MG63 (cell line): ENCODE measurements at places on chromosomes 13 and 19. TPM values are rescaled to one million over a fixed set of nuclear protein-coding genes. Genes with fewer than 3 reads are reported as not detected.
A peak's percentile ranks its signal among the peaks of the same experiment; 100 is the strongest.

DNA sequence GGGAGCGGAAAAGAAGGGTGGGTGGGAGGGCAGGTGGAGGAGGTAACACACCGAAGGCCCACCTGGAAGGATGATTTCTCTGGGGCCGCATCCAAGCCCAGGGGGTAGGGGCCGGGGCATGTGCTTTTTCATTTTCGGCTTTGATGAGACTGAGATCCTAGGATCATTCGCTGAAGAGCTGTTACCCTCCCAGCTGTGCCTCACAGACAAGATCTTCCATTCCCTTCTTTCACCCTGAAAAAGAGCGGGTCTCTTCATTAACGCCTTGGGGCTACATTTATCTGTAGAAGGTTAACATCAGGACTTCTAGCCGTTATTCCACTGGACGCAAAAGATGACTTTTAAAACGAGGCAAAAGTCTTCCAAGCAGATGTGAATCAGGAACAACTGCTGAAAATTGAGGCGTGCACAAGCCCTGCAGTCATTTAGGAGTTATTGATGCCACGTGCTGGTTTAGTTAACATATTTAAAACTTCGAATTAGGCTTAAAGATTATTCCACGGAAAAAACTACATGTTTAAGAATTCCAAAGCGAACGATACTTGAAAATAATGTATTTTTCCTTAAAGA is 1.1 kb downstream of the LMO7 start:
- peak; percentile 16 for DNase-seq

DNA sequence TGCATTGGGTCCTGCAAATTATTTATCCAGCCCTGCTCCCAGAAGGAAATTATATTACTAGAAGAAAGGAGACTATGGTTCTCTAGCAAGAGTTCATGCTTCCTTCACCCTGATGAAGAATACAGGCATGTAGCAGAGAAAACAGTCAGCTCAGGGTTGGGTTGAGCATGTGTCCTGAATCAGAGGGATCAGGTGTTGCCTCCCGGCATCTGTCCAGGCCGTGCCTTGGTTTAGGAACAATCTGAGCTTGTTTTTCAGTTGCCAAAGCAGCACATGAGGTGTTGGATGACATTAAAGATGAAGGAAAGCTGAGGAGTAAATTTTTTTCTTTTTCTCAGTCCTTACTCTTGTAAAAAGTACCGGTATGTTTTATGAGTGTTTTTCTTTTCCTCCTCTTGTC is 62.0 kb downstream of the KL start:
- no peak for DNase-seq

DNA sequence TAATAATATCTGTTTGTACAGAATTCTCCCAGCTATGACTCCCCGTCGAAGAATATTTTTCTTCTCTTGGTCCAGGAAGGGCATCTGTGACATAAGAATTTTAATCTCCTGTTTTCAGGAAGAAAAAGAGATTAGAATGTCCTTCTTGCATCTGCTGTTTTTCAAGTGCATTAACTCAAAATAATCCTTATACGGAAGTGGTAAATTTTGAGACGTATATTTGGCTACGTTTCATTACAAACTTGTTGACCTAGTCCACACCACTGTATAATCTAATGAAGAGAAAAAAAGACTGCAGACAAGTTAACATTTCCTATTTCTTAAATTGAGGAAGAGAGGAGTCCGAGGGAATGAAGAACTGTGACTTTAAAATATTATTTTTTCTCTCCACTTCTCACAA is 959.9 kb downstream of the DIAPH3 start:
- no peak for DNase-seq

DNA sequence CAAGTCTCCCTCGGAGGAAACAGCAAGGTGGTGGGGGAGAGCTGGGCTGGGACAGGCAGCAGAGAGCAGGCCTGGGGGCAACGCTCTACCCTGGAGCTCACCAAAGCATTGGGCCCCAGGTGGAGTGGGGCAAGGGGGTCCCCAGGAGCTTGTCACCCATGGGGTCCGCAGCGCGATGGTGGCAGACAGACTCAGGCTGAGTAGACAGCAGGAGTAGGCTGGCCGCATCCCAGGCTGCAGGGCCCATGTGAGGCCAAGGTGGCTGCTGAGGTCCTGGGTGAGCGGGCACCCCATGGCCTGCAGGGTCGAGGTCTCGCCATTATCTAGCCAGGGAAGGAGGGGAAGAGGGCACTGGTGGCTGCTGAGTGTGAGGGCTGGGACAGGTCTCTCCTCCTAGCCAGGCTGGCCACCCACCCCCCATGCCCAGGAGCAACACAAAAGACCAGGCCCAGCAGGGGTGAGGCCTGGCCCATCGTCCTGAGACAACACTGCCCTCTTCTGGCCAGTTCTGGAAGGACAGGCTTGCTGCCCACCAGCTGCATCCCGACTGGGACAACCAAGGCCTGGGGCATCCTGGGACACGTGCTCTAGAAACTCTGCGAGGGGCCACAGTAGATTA is 33.1 kb downstream of the CEBPG start:
- DNase-seq = peak; percentile 56

- no peak for DNase-seq
These were observed 37.4 kb downstream of the COG6 start for GRCh38 chr13:39692660-39693438.

GRCh38 chr19:12769689-12770088 is 5.7 kb downstream of the HOOK2 start:
- DNase-seq = no peak

- peak; percentile 79 for DNase-seq
These were observed 21.0 kb upstream of the GDF15 start for GRCh38 chr19:18364826-18365528.

DNA sequence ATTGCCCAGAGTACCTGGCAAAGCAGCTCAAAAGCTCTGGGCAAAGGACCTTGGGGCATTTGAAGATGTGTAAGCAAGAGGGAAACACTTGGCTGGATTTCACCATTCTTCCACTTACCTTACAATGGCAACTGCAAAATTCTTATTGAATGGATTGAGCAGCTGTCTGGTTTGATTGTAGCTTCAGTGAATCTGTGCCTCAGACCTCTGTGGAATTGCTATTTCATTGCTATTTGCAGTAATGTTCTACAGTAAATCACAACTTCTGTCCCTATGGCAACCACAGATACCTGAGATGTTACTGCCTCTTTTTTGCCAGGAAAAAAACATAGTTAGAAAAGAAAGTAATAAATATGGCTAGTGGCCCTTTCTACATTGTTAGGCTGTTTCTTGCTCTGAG is 519.5 kb downstream of the SUCLA2 start:
- no peak for DNase-seq

- no peak for DNase-seq
These were observed 496 bp downstream of the ZNF574 start for GRCh38 chr19:42076380-42076944.

GRCh38 chr13:43089912-43090498 is 66.6 kb downstream of the DNAJC15 start:
- no peak for DNase-seq

- no peak for DNase-seq
These were observed 25.2 kb downstream of the ANKRD27 start for GRCh38 chr19:32649751-32650150.

GRCh38 chr13:31011193-31011860 is 78.9 kb downstream of the TEX26 start:
- no peak for DNase-seq

GRCh38 chr13:92947770-92948434 is 278.7 kb upstream of the GPC6 start:
- no peak for DNase-seq

- DNase-seq = no peak
These were observed 20.4 kb downstream of the PLIN4 start for GRCh38 chr19:4497770-4498389.

GRCh38 chr13:109790942-109791605 is 4.7 kb upstream of the IRS2 start:
- no peak for DNase-seq

DNA sequence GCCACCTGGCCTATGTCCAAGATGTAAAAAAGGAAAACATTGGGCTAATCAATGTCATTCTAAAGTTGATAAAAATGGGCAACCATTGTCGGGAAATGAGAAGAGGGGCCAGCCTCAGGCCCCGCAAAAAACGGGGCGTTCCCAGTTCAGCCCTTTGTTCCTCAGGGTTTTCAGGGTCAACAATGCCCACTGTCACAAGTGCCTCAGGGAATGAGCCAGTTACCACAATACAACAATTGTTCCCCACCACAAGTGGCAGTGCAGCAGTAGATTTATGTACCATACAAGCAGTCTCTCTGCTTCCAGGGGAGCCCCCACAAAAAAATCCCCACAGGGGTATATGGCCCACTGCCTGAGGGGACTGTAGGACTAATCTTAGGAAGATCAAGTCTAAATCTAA is 112.5 kb downstream of the ZNF486 start:
- DNase-seq = no peak

DNA sequence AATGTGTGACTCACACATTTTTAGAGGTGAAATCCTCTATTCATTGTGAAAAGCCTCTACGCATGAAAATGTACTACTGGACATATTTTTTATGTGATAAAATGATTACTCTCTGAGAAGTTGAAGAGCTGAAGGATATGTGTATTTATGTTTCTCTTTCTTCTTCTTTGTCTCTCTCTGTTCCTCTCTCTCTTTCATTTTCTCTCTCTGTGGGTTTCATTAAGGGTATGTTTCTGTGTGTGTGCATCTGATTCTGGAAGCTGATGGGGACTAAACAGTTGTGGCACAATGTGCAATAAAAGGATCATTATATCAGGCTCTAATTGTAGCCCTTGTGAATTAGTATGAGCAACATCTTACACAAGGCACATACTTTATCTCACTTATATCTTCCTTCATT is 867.7 kb downstream of the PCDH9 start:
- DNase-seq = no peak

DNA sequence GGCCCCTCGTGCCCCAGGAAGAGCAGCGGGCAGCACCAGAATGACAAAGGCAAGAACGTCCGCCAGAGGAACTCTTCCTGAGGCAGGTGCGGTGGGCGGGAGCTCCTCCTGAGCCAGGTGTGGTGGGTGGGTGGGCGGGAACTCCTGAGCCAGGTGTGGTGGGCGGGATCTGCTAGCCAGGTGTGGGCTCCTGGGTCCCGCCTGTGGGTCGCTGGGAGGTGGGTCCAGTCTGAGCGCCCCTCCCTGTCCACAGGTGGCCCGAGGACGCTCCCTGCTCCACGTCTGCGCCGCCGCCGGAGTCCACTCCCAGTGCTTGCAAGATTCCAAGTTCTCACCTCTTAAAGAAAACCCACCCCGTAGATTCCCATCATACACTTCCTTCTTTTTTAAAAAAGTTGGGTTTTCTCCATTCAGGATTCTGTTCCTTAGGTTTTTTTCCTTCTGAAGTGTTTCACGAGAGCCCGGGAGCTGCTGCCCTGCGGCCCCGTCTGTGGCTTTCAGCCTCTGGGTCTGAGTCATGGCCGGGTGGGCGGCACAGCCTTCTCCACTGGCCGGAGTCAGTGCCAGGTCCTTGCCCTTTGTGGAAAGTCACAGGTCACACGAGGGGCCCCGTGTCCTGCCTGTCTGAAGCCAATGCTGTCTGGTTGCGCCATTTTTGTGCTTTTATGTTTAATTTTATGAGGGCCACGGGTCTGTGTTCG is 7.0 kb upstream of the HCN2 start:
- DNase-seq = peak; percentile 46

DNA sequence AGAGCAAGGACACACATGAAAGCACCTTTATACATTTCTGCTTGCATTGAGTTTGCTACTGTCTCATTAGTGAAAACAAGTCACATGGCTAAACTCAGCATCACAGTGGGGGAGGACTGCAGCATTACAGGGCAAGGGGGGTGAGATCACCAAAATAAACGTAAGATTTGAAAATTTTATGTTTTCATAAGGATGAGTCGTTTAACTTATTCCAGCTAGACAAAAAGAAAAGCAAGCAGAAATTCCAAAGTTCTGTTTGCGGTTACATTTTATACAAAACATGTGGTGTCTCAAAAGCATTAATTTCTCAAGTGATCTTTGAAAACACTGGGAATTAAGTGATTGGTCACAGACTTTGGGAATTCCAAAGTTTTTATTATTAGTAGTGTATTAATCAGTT is 261.4 kb upstream of the RXFP2 start:
- DNase-seq = peak; percentile 17

- DNase-seq = no peak
These were observed 607 bp downstream of the PLEKHJ1 start for GRCh38 chr19:2235381-2236063.

DNA sequence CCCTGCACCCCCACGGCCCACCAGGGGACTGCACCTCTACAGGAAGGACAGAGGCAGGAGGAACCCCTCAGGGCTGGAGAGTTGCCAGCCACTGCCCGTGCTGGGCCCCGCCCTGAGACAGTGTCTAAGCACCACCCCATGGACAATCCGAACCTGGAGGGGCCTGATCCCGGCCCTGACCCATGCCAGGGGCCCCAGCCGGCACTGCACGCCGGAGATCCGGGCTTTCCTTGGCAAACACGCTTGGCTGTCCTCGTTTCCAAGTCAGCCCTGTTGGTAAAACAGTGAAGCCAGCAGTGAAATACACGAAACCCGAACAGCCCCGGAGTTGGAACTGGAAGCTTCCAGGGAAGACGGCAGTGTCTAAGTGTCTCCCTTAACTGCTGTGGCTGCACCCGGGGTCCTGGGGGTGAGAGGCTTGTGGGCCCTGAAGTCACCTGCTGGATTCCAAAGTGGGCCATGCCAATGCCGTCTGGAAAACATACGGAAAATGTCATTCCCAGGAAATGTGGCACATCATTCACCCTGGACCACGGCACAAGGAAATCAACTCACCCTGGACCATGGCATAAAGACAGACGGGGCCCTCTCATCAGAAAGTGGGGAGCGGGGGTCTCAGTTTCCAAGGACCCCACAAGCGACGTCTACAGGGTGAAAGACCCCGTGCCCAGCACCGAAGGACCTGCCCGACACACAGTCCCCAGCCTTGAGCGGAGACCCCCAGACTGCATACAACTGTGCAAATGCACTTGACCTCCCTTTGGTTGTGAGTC is 30.9 kb downstream of the RASA3 start:
- peak; percentile 27 for DNase-seq

DNA sequence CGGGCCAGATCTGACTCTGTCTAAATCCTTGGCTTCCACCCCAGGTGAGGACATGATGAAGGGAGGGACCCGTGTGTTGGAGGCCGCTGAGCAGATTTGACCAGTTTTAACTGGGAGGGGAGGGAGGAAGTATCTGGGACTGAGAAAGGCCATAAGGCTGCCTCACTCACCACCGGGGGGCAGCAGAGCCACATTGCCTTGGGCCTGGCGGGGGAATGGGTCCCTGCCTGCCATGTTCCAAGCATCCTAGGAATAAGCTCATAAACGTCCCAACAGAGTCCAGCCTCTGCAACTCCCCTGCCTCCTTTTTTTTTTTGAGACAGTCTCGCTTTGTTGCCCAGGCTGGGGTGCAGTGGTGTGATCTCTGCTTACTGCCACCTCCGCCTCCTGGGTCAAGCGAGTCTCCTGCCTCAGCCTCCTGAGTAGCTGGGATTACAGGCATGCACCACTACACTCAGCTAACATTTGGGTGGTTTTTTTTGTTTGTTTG is 15.5 kb downstream of the MAST3 start:
- peak; percentile 84 for DNase-seq

The EDDM13 gene
- total RNA-seq = not detected in 2 replicates

The PSG2 gene
- not detected in 2 replicates for total RNA-seq

The CEACAM6 gene
- total RNA-seq = not detected in 2 replicates

The ZNF229 gene
- not detected in 2 replicates for total RNA-seq

The MADCAM1 gene
- total RNA-seq = not detected in 2 replicates

The NLRP4 gene
- not detected in 2 replicates for total RNA-seq

The CEACAM16 gene
- total RNA-seq = 0.92 TPM in 1 of 2 replicates, not detected in the other

The PRTN3 gene
- not detected in 2 replicates for total RNA-seq

The NCAN gene
- total RNA-seq = 0.07 and 0.79 TPM in 2 replicates

The FFAR1 gene
- not detected in 2 replicates for total RNA-seq

The MISP3 gene
- total RNA-seq = 1.6 and 2.3 TPM in 2 replicates

The KLK8 gene
- not detected in 2 replicates for total RNA-seq
